ENCODE measurements at places on chromosomes 16 and 17.
A peak's percentile ranks its signal among the peaks of the same experiment; 100 is the strongest.

DNA sequence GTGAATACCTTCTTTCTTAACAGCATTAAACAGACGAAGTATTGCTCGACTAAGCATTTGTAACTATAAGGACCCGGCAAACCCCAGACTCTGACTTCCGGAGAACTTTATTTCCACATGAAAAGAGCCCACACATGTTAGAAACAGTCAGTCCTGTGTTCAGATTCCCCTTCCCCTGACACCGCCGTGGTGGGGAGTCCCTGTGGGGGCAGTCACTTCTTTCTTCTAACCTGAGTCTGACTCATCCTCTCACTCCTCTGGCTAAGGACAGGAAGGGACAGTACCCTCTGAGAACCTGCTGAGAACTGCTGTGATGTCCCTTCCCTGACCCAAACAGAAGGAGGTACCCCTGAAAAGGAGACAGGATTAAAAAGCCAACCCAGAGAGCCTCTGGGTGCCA is 165.1 kb downstream of the XYLT1 start:
- DNase-seq = no peak

- no peak for DNase-seq
These were observed 2.9 kb upstream of the PSMC5 start for GRCh38 chr17:63824362-63824761.

GRCh38 chr17:17978481-17979424 is 6.1 kb downstream of the DRC3 start:
- DNase-seq = no peak

GRCh38 chr17:29129731-29130130 is 50.5 kb downstream of the MYO18A start:
- no peak for DNase-seq

- peak; percentile 68 for DNase-seq
These were observed 612 bp downstream of the PSMD12 start for GRCh38 chr17:67365738-67366192.

DNA sequence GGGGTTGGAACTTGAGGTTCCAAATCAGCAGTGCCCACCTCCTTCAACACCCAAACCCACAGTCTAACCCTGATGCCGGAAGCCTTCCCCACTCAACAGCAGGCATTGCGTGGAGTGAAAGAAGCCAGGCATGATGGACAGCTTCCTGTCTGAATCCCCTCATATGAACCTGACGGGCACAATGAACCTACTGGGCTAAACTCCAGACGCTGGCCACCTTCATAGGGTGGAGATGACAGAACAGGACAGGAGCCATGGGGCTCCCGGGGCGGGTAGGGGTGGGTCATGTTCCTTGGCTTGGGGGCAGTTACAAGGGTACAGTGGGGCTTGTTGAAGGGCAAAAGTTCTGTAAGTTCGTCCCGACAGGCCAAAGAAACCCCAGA is 460 bp upstream of the HSBP1 start:
- DNase-seq = no peak

Measured in EL (cell line).